Mucosa of gallbladder (tissue), 1 donor: ENCODE measurements at places on chromosomes 2 and 18. TPM values are rescaled to one million over a fixed set of nuclear protein-coding genes. Genes with fewer than 3 reads are reported as not detected.

GRCh38 chr2:174863183-174863582 is 98.9 kb upstream of the CHRNA1 start:
- DNase-seq = no peak

The RTP5 gene
- total RNA-seq = not detected

The SLC40A1 gene
- 271 TPM for total RNA-seq

DNA sequence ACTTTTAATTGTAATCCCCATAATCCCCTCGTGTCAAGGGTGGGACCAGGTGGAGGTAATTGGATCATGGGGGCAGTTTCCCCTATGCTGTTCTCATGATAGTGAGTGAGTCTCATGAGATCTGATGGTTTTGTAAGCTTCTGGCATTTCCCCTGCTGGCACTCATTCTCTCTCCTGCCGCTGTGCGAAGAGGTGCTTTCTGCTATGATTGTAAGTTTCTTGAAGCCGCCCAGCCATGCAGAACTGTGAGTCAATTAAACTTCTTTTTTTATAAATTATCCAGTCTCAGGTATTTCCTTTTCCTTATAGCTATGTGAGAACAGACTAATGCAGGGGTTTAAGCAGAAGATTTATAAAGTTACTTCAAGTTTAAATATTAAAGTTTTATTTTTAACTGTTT is 655.2 kb downstream of the EPHA4 start:
- DNase-seq = no peak

GRCh38 chr18:68436485-68436884 is 278.4 kb downstream of the TMX3 start:
- no peak for DNase-seq

DNA sequence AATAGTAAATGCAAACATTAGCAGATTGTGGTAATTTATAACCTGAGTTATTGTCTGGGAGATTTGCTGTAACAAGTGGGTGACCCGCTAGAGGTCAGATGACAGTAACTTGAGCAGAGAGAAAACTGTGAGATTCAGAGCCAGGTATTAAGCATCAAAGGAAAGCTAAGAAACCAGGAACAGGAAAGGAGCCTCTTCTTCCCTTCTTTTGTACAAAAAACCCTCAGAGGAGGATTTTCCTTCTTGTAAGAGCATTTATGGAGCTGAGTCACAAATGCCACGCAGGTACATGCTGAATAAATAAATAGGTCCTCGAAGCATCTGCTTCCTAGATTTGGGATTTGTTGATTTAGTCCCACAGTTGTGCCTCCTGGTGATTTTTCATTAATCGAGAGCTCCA is 146.5 kb downstream of the SH3BP4 start:
- DNase-seq = no peak

DNA sequence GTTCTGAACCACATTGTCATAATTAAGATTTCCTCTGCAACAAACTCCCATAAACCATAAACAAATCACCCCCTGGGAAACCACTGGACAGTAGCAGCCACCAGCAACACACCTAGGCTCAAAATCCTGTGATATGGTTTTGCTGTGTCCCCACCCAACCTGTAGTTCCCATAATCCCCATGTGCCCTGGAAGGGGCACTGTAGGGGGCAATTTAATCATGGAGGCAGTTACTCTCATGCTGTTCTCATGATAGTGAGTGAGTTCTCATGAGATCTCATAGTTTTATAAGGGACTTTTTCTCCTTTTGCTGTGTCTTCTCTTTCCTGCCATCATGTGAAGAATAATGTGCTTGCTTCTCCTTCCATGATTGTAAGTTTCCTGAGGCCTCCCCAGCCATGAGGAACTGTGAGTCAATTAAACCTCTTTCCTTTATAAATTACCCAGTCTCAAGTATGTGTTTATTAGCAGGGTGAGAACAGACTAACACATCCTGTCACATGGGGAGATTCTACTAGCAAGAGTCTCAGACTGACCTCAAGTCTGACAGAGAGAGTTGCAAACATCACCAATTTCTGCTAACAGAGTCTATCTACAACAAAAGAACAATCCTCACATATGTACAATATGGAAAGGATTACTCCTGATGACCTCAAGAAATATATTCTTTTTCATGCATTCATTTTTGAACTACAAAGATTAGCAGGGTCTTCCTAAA is 182.6 kb downstream of the GRB14 start:
- DNase-seq = no peak

DNA sequence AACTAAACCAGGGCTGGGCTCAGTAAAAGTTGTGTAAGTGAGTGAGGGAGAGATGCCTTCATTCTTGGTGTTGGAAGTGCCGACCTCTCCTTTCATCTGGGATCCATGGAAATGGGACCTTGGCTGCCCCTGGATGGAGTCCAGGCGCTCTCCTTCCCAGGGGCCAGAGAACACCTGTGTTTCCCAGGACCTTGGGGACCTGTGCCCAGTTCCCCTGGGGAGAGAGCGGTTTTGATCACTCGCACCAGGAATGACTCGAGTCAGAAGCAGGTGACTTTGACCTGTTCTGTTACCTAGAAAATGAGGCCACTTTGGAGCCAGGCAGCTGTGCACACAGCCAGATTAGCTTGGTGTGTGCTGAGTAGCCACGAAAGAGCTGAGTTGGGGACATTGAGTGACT is 97.3 kb downstream of the SH3BP4 start:
- DNase-seq = peak; percentile 42

The DCDC2C gene
- 0.14 TPM for total RNA-seq

GRCh38 chr2:150624001-150624401 is 136.5 kb upstream of the RND3 start:
- no peak for DNase-seq

- DNase-seq = no peak
Observed at GRCh38 chr2:119836455-119837142, 76.9 kb downstream of the PTPN4 start.

DNA sequence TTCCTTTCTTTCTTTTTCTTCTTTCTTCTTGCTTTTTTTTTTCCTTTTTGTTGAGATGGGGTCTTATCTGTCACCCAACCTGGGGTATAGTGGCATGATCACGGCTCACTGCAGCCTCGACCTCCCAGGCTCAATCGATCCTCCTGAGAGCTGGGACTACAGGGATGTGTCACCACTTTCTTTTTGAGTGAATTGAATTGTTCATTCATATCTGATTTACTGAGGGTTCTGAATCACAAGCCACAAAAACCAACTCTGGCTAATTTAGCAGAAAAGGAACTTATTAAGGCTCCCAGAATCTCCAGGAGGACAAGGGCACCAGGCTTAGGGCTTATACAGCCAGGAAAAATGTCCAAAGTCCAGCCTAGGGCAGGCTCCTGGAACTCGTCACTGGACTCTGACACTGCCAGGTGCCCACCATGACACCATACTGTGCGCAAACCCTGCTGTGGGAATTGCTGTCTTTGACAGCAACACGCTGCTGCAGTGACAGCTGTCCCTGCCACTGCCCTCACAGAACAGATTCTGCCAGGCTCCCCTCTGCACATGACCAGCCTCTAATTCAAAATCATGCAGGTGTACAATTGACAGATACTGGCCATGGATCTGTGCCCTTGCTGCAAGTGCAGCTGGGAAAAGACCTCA is 42.9 kb upstream of the EML6 start:
- no peak for DNase-seq

GRCh38 chr2:235806986-235807750 is 313.3 kb downstream of the AGAP1 start:
- DNase-seq = no peak

The GKN2 gene
- total RNA-seq = not detected

DNA sequence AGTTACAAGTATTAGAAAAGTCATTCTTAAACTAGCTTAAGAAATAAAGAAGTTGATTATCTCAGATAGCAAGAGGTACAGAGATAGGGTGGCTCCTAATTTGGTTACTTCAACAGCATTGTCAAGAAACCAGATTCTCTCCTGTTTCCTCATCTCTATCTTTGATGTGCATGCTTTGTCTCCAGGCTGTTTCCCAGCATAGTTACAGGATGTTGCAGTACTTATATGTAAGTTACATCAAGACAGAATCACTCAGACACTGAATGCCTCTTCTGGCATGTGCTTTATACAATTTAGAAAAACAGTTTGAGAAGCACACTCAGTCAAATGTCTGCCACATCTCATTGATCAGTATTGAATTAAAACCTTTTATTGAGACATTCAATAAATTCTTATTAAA is 189.5 kb upstream of the UBE2E3 start:
- no peak for DNase-seq

DNA sequence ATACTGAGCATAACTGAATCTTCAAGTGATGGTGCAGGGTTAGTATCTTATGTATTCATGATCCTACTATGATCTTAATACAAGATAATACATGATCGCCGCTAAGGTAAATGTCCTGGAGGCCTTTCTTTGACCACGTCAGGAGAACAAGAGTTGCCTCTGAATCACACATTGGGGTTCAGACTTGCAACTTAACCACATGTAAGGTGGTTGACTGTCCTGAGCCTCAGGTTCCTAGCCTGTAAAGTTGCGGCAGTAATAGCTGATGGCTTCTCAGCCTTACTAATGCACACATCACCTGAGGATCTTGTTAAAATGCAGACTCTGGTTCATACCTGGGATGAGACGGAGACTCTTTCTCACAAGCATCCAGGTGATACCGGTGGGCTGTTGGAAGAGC is 112.5 kb downstream of the MGAT5 start:
- no peak for DNase-seq

The CXCR1 gene
- not detected for total RNA-seq

GRCh38 chr18:58882044-58882443 is 17.4 kb downstream of the ZNF532 start:
- DNase-seq = no peak

GRCh38 chr2:67719351-67719750 is 322.2 kb downstream of the ETAA1 start:
- DNase-seq = no peak

DNA sequence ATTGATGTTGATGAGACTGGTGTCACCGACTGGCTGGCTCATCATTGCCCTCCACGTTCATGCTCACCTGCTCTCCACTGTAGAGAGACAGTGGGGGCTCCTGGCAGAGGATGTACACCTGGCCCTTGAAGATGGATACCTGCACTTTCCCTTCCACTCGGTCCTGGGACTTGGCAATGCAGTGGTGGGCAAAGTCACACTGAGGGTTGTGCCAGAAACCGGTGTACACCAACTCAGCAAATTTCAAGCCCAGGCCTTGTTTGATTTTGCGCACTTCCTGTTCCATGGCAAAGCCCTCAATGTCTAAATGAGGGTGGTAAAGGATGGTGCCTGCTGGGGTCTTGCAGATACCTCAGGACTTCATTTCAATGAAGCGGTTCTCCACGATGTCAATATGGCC is 32.5 kb downstream of the GEMIN6 start:
- DNase-seq = no peak

GRCh38 chr18:5057386-5058348 is 139.4 kb downstream of the AKAIN1 start:
- DNase-seq = peak; percentile 33

DNA sequence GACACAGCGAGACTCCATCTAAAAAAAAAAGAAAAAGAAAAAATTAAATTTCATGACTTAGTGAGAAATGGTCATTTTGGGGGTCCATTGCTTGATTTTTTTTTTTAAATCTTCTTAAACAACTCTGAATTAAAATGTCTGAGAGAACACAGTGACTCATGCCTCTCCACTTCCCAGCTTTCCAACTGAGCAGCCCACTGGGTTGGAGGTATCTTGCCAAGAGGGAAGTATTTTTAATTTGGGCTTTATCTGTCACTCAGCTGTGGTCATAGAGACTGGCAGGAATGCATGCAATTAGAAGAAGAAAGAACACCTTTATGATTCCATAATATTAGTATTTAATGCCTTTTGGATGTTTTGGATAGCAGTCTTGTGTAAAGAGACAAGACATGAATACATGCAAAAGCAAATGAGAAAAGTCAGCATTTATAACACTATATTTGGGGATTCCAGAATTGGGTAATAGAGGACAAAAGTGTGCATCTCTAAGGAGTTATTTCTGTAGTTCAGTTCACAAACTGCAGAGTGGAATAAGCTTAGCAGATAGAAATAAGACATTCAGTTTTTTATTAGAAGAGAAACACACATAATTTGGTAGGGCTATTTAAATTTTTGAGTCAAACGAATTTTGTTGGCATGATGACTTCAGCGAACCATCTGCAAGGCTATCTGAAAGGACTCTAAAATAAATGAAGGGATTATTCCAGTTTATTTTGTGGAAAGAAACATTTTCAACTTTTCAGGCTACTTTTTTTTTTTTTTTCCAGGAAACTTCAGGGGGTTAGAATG is 254.8 kb downstream of the TGIF1 start:
- no peak for DNase-seq

GRCh38 chr2:195414537-195415100 is 242.4 kb upstream of the SLC39A10 start:
- DNase-seq = no peak

The PROKR1 gene
- not detected for total RNA-seq

- DNase-seq = no peak
Observed at GRCh38 chr2:217930761-217931563, 71.8 kb downstream of the TNS1 start.

- DNase-seq = no peak
Observed at GRCh38 chr2:152335726-152336118, 748 bp downstream of the FMNL2 start.

DNA sequence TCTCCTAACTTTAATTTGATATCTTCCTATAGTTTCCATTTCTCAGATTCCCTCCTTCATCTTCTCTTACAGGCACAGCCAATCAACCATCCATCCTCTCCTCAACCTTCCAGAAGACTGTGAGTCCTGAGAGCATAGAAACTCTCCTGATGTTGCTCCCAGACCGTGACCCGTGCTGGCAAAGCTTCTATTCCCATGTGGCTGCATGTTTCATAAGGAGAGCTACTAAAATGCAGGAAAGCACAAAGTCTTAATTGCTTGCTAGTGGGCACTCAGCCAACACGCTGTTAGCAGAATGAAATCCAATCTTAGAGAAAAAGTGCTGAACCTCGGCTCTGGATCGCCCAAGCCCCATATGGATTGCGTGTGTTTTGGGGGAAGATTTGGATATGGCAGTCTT is 1244.7 kb upstream of the ZEB2 start:
- no peak for DNase-seq

DNA sequence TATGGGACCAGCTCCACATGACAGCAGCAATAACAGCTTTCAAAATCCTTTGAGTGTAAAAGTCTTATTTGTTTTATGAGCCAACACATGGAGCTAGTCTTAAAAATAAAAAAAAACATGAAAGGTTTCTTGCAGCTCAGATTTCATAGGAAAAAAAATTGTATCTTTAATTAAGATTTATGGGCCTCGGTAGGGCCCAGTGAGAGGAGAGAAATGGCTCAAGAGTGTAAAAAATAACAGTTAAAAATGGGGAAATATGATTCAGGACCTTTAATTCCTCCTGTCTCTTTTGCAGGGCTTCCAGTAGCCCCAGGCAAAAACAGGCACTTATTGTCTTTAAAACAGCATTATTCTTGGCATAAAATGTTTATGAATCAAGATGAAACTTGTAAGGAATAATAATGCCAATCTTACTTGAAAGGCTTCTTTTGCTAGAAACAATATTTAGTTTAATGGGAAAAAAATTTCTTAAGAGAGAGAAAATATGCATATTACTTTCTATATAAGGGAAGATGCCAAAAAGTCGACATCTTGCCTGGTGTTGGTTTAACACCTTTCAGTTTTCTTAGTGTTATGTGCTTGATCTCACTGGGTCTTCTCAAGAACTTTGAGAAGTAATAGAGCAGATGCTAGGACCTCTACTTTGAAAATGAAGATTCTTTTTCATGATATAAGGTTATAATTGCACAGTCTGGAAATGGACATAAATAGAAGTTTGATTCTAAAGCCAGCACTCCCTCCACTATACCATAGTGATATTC is 71.3 kb upstream of the SETBP1 start:
- no peak for DNase-seq

GRCh38 chr2:194822657-194823056 is 834.4 kb upstream of the SLC39A10 start:
- no peak for DNase-seq

- no peak for DNase-seq
Observed at GRCh38 chr18:80068571-80069272, 34.5 kb downstream of the RBFA start.

GRCh38 chr2:6971502-6971901 is 54.3 kb downstream of the RNF144A start:
- no peak for DNase-seq
